ENCODE measurements at places on chromosomes 1 and 21. TPM values are rescaled to one million over a fixed set of nuclear protein-coding genes. Genes with fewer than 3 reads are reported as not detected.

Gene TMPRSS2
- not detected for total RNA-seq

Gene SLC45A1
- 1.8 TPM for total RNA-seq

Gene KIAA1614
- total RNA-seq = 8.2 TPM

Gene LRRC53
- not detected for total RNA-seq

DNA sequence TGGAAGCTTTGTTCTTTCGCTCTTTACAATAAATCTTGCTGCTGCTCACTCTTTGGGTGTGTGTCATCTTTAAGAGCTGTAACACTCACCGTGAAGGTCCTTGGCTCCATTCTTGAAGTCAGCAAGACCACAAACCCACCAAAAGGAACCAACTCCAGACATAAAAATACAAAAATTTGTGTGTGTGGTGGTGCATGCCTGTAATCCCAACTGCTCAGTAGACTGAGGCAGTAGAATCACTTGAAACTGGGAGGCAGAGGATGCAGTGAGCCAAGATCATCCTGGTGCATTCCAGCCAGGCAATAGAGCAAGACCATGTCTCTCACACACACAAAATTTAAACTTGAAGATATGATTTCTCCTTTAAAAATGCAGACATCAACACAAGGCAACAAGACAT is 1431.7 kb upstream of the B3GALT2 start:
- no peak for DNase-seq

- DNase-seq = no peak
These were observed 26.4 kb upstream of the CLIC6 start for GRCh38 chr21:34642211-34643075.

GRCh38 chr1:92502247-92502646 is 15.5 kb upstream of the GFI1 start:
- no peak for DNase-seq

DNA sequence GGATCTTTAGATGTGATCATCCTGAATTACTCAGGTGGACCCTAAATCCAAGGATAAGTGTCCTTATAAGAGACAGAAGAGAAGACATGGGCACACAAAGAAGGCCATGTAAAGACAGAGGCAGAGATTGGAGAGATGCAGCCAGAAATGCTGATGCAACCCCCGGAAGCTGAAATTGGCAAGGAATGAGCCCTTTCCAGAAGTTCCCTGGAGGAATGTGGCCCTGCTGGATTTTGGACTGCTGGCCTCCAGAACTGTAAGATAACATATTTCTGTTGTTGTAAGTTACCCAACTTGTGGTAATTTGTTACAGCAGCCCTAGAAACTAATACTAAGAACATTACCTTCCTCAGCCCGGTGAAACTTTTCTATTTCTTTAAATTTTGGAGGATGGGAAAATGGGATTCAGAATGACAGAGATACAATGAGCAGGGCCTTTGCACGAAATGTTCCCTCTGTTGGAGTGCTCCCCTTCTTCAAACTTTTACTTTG is 11.2 kb upstream of the PLPP3 start:
- no peak for DNase-seq

DNA sequence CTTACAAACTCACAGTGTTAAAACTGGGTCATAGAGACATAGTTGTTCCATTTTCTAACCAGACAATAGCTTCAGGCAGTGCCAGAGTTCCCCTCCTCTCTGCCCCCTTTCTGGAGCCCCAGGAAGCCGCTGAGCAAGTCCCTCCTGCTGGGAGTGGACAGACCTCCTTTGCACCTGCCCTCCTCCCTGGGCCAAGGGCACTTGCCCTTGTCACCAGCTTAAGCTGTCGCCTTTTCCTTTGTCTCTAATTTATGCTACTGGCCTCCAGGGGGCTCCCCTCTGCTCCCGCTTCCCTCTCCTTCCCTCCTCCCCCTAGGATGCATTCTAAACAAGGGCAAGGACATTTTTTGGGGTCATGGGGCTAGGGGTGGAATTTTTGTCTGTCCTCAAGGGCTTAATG is 182.4 kb downstream of the MIS18A start:
- DNase-seq = peak; percentile 34

Data from left cardiac atrium (tissue), 4 donors.